ENCODE measurements at places on chromosomes 2 and 18.

- no peak for DNase-seq
Measured at GRCh38 chr2:33018271-33018670, 71.5 kb downstream of the LTBP1 start.

DNA sequence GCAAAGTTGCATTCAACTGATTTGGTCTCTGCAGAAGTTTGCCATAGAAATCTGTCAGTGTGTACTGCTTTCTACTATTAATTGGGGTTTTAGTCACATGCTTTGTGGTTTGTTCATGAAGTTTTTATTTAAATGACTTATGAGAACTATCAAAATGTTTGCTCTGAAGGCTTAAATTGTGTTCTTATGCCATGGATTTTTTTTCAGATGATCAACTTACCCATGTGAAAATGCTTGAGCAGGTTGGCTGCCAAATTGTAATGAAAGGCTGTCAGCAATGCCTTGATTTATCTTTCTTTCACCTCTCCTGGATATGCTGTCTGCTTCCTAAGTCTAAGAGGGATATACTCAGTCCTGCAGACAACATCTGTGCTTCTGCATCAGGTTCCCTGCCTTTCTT is 50.7 kb downstream of the FMNL2 start:
- DNase-seq = no peak

- DNase-seq = no peak
Measured at GRCh38 chr2:55902971-55903370, 20.6 kb downstream of the EFEMP1 start.

DNA sequence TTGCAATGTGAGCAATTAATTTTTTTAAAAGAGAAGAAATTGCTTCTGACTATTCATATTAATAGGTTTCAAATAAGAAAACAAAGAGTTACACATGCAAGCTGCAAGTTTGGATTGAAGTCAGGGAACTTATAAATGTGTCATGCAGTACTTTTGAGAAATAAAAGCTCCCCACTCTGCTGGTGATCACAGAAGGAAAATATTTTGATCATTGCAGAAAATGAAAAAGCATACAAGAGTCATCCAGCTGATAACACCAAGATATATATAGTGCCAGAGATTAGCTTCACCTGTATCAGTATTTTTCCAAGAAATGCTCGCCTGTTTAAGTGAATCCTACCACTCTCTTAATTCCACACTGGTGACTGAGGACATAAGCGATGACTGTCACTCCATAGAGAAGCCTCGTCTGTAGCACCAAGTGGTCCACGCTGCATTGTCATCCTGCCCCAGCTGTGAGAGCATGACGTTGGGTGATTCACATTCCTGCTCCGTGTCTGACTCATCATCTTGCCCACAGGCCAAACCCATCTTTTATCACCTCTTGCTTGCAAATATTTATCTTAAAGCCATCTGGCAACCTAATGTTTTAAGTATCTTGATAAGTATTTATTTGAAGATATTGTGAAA is 178.0 kb downstream of the ASXL3 start:
- DNase-seq = no peak

DNA sequence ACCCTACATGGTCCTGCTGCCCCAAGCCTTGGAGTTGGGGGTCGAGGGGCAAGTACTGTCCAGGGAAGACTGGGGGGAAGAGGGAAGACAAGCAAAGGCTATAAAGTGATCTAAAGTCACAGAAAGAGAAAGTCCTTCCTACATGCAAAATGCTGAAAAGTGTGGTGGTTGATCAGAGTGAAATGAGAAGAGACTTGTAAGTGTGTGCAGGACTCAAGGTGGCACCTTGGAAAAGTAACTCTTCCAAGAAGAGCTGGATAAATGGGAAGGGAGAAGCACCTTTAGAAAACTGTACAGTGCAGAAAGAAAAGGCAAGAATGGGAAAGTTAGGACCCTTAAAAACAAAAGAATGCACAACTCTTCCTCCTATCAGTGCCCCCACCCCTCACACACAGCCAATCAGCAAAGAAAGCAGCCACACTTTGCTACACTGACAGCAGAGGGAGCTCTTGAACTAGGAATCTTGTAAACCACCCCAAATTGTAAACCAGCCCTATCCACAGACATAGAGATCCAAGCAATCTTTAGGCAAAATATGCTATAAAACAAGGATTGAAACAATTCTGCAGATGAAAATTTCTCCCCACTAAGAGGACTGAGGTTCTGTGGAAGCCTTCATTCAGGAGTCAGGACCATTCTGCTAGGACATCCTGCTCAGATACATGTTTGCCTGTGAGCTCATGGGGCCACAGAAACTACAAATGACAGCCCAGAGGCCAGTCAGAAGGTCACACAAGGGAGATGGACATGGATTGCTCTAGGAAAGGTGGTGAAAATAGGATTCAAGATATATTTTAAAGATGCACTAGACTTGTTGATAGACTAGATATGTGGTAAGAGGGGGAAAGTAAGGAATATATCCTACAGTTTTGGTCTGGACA is 146.4 kb downstream of the FTCDNL1 start:
- peak; percentile 54 for DNase-seq

GRCh38 chr2:55452879-55453278 is 33.2 kb upstream of the CCDC88A start:
- no peak for DNase-seq

GRCh38 chr2:237746302-237747080 is 52.1 kb upstream of the RBM44 start:
- no peak for DNase-seq

- peak; percentile 99 for DNase-seq
Measured at GRCh38 chr18:62522504-62523254, at the start of gene ZCCHC2. Gene ZCCHC2 (plus strand): TSS chr18:62523025. CDS start chr18:62523425, 400 bp downstream.

DNA sequence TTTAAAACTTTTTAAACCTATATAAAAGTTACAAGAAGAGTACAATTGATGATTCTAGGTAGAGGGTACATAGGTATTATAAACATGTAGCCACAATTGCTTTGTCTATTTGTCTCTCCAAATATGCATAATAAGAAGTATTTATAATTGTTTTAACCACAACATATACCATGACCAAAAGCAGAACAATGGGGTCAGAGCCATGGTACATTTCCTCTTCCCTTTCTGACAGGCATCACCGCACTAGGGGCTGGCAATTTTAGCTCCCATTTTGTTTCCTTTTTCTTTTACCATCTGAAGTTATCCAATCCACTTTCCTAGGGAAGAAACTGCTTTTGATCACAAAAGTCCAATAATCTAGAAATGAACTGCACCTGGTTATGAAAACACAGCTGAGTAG is 49.3 kb downstream of the TMX3 start:
- DNase-seq = no peak

Data from globus pallidus (tissue), 1 donor.